ENCODE measurements at places on chromosomes 6 and 20.

DNA sequence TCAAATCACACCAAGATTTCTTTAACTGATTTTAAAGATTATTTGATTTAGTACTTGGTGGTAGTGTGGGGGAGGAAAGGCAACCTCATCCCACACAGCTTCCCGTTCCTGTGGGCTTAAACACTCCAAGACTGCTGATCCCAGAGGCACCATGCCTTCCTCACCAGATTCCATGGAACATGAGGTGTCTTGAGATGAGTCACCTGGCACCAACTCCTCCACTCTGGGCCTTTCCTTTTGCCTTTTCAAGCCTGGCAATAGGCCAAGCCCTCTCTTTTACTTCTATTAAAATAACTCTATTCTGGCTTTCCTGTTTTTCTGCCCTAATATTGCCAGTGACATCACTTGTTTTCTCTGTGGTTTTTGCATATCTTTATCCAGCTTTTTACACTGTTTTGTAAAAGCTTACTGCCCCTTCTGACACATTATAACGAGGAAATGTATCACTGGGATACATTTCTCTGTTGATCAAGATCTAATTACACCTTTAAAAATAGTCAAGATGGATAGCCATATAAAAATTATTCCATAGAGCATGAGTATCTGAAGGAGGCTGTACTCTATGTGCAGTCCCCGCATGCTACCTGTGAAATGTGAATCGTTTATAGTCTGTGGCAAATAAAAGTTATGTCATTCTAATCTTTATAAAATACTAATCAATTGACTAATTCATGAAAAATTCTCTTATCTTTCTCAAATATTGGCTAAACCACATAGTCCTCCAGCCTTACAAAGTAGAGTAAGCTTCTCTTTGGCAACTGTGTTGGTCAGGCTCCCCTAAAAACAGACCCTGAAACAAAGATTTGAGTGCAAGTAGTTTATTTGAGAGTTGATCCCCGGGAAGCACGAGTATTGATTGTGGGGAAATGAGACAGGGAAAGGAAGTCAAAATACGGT, 257.8 kb upstream of the KCNQ5 start:
- DNase-seq, result no peak

GRCh38 chr20:32213870-32214269, 6.2 kb downstream of the POFUT1 start:
- DNase-seq, result no peak

GRCh38 chr6:14974792-14975470, 270.9 kb upstream of the JARID2 start:
- DNase-seq, result no peak

- no peak for DNase-seq
Measured at GRCh38 chr20:24059174-24059573, 70.6 kb upstream of the GGTLC1 start.

Measured in GF-D8 (cell line).